Caudate nucleus (tissue), 63 donors: ENCODE measurements at places on chromosomes 3 and 15.

DNA sequence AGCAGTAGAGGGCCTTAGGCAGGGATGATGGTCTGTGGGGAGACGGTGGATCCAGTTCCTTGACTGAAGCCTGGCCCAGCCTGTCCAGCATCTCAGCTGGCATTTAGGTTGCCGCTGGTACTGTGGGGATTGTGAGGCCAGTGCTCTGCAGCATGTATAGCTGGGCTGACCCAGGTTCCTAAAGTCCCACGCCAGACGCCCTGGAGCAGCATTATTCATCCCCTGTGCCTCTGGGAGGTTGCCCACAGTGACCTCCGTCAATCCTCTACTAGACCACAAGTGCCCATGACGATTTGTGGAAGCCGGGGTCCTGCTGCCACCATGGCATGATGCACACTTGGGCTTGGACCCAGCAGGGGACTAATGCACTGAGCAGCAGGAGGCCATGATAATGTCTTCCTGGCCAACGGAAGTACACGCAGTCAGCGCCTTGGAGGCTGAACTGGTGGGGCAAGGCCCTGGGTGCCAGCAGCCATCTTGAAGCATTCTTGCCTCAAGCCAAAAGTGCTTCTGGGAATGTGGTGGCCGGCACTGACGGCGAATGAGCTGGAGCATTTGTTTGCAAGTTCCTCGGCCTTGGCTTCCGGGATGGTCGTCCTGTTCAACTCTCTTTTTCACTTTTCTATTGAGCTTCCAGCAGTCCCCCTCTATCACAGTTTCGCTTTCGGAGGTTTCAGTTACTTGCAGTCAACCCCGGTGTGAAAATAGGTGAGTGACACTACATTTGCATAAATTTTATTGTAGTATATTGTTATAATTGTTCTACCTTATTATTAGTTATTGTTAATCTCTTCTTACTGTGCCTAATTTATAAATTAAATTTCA, 949.4 kb downstream of the ROBO1 start:
- DNase-seq = no peak

- DNase-seq = no peak
These were observed 275.0 kb downstream of the XXYLT1 start for GRCh38 chr3:194995922-194996321.

DNA sequence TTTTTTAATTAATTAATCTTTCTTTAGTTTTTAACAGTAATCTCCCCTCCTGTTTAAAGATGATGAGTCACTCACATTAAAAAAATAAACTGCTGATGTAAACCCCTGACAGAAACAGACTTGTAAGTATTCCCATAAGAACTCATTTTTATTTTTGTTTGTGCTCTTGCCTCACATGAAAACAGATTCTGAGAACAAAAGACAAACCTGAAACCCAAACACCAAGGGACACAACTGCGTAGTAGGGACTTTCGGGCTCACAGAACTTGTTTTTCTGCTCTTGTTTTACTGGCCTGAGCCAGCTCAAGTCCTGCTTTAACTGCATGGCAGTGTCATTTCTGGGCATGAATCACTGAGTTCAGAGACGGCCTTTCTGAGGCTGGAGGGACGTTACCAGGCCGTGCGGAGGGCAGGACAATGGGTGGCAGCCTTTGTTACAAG, 600.8 kb downstream of the FOXP1 start:
- peak; percentile 4 for DNase-seq

DNA sequence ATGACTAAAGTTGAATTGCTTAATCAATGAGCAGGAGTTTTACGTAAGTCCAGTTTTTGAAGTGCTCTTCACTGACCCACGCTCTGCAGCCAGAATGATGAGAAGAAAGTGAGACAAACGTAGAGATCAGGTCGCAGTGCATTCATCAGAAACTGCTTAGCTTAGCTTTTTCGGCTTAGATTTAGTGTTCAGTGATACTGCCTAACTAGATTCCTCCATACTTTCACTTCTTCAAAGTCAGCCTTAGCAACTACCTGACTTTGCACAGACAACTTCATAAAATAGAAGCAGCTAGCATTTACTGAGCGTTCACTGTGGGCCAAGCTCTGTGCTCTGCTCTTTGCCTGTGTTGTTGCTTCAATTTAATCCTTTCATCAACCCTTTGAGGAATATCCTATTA, 116.1 kb downstream of the KCNH8 start:
- no peak for DNase-seq

DNA sequence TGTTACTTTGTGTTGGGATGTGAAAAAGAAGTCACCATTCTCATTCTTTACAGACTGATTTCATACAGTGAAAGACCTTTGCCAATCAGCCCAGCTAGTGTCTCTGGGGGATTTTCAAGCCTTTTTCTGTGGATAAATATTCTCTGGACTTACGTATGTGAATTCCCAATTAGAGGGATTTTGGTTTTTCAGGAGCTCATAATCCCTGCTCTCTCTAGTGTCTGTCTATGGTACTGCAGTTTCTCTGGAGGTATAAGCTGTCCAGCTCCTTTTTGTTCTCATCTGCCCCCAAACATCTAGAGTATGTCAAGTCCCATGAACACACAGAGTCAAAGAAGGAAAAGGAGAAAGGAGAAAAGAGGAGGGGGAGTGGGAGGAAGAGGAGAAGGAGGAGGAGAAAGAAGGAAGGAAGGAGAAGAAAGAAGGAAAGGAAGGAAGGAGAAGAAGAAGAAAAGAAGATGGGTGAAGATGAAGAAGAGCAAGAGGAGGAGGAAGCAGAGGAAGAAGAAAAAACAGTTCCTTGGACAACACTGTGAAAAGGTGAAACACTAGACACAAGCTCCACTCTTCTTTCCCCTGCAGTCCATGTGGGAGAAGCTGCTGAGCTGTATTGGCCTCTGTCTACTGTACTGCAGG, 218.6 kb downstream of the GREM1 start:
- DNase-seq = no peak

DNA sequence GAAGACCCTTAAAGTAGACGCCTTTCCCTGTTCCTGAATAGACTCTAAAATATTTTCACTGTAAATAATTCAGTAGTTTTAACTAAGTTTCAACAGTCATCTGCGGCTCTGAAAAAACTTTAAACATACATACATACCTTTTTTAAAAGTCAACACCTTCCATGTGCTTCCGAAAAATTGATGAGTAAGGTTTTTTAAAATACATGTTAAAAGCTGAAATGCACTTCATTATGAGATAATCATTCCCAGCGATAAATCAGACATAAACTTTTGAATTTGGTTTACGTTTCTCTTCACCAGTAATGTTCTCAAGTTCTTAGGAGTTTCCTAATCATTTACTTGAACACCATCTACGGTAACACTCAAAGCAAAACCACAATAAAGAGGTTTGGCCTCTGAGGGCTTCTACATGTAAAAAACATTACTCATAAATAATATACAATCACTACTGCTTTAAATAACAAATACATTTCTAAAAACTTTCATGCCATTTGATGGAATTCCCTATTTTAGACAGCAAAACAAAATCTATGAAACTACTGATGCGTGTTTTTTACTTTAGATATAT, 403.5 kb downstream of the SHQ1 start:
- no peak for DNase-seq

DNA sequence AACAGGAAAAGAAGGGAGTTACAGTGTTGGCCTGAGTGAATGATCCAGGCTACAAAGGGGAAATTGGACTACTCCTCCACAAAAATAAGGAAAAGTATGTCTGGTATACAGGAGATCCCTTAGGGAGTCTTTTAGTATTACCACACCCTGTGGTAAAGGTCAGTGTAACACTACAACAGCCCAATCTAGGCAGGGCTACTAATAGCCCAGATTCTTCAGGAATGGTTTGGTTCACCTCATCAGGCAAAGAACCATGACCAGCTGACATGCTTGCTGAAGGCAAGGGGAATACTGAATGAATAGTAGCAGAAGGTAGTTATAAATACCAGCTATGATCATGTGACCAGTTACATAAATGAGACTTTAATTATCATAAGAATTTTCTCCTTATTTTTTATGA, 372.6 kb upstream of the ATP11B start:
- no peak for DNase-seq

DNA sequence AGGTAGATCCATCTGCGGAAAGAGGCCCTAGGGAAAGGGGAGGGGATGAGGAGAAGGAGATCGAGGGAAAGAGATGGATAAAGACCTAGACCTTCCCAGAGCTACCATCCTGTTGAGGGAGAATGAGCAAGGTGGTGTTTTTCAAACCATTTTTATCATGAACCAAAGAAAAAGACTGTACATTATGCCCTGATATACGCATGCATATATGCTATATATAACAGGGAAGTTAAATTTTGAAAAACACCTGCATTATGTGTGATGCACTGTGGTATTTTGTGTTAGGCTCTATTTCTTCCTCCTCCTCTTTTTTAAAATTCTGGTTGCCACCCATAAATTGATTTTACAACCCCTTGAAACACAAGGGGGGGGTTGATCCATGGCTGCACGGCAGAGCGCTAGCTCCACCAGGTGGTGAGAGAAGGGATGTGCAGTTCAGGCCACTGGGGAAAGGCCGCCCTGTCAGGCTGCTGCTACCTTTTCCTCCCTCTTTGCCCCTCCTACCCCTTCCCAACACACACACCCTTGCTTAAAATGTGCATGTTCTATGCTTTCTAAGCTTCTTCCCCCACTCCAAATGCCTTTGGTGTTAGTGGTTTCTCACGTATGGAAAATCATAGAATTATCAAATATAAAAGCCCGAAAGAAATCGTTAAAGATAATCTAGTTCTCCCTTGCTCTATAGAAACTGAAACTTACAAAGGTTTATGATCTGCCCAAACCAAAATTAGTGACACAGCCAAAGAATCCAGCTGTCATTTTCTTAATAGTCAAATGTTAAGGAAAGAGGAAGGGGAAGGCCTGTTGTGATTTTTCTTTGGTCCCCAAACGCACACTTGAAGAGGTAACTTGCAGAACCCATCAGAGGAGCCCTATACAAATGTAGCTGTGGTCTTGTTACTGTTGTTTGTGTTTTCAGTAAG, 262.0 kb upstream of the UMPS start:
- no peak for DNase-seq

GRCh38 chr3:157865352-157866000, 240.7 kb downstream of the SHOX2 start:
- no peak for DNase-seq

DNA sequence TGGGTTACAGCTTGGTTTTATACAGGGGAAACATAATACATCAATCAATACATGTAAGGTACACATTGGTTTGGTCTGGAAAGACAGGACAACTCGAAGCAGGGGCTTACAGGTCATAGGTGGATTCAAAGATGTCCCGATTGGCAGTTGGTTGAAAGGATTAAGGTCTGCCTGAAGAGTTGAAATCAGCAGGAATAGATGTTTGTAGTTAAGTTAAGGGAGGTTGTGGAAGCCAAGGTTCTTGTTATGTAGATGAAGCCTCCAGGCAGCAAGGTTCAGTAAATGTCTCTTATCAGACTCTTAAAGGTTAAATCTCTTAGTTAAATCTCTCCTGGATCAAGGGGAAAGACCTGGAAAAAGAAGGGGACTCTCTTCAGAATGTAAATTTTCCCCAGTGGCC, 58.4 kb upstream of the MINAR1 start:
- no peak for DNase-seq

DNA sequence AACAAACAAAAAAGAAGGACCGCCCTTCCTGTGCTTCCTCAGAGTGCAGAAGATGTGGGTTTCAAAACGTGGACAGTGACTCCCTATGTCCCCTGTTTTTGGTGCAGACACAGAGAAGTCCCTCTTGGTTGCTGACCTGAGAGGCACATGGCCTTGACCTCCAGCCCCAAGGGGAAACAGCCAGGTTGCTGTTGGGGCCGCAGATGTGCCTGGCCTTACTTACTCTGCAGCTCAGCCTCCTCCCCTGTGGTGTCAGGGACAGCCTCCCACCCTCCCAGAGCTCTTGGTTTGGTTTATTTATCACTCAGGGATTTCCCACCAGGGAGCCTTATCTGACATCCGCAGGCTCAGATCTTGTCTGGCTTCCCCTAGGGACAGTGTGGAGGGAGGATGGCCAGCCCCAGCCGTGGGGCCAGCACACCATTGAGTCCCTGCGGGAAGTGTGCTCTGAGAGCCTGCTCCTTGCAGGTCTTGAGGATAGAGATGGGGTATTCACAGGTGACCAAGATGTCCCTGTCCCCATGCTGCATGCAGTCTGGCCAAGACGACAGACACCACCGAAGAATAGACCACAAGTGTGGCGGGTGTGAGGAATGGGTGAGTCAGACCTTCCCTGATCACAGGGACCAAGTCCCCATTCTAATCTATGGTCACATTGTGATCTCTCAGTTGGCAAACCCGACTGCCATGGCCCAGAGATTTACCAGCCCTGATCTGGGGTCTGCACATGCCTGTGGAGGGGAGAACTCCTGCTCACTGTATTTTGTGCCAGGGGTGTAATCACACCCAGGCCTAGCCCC, 134.3 kb upstream of the ABHD17C start:
- no peak for DNase-seq

DNA sequence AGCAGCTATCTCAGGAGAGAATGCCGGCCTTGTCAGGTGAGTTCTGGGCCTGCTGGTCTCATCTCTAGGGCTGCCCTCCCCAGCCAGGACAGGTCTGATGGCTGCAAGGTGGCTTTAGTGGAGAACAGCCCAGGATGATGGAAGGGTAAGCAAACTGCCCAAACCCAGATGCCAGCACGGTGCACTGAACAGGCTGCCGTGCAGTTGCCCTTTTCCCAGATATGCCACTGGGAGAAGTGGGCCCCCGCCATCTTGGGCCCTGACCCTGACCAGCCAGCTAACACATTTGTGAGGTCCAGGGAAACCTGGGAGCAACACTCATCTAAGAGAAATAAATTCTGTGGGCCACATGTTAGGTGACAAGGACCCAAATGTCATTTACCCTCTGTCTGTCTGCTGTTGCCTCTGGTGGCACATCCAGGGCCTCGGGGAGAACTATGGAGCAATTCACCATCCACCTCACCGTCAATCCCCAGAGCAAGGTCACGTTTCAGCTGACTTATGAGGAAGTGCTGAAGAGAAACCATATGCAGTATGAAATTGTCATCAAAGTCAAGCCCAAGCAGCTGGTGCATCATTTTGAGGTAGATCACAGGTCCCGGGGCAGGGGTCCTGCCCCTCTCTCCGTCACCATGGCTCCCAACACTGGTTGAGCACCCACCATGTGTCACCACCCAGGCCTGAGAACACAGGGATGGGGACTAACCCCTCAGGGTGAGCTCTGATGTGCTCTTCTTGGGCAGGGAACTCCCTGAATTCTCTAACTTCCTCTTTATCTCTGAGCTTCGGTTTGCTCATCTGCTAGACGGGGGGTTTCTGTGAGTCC, 1.8 kb downstream of the ITIH1 start:
- DNase-seq = no peak

- DNase-seq = no peak
These were observed 29.1 kb downstream of the PLXND1 start for GRCh38 chr3:129577366-129577765.

DNA sequence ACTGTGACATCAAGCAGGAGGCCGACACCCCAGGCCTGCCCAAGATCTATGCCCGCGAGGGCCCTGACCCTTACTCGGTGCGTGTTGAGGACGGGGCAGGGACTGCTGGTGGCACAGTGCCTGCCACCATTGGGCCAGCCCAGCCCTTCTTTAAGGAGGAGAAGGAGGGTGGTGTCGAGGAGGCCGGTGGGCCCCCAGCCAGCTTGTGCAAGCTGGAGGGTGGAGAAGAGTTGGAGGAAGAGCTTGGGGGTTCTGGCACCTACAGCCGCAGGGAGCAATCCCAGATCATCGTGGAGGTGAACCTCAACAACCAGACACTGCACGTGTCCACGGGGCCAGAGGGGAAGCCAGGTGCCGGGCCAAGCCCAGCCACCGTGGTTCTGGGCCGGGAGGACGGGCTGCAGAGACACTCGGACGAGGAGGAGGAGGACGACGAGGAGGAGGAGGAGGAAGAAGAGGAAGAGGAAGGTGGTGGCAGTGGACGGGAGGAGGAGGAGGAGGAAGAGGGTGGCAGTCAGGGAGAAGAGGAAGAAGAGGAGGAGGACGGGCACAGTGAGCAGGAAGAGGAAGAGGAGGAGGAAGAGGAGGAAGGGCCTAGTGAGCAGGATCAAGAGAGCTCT, 5.4 kb downstream of the ZBTB47 start:
- DNase-seq = no peak
